Non-pigmented ciliary epithelial cell (primary cell): ENCODE measurements at places on chromosomes 6 and 20.

GRCh38 chr20:54601831-54602515 is 126.6 kb downstream of the DOK5 start:
- no peak for DNase-seq

GRCh38 chr20:25100914-25101313 is 19.0 kb upstream of the VSX1 start:
- no peak for DNase-seq

DNA sequence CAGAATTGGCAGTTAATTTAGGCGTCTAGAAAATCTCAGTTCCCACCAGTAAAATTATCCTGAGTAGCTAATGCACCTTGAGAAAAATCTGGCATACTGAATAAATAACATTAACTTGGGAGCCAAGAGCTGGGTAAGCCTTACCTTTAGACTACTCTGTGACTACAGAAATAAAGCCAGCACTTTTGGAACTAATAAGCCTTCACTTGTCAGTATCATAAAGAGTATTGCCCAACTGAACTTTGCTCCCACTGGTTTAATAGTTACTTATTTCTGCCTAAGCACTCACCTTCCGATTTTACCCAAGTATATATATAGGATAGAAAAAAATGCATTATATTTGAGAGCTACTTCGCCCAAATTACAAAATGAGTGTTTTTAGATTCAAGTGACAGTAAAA is 10.7 kb downstream of the FAM8A1 start:
- DNase-seq, result no peak

GRCh38 chr6:27838945-27839625 is 73.1 kb downstream of the OR2B2 start:
- DNase-seq, result no peak
